ENCODE measurements at places on chromosomes 3 and 15. TPM values are rescaled to one million over a fixed set of nuclear protein-coding genes. Genes with fewer than 3 reads are reported as not detected.

COL7A1 gene
- 26.5 TPM for total RNA-seq

GOLGA6A gene
- not detected for total RNA-seq

- peak; percentile 24 for DNase-seq
These were observed 77.5 kb downstream of the CHRD start for GRCh38 chr3:184457329-184457728.

DNAJC13 gene
- 39.9 TPM for total RNA-seq

PPP2R3A gene
- total RNA-seq, result 82.8 TPM

GRCh38 chr3:111311126-111311525, 230.9 kb upstream of the CD96 start:
- no peak for DNase-seq

PLEKHO2 gene
- total RNA-seq, result 10.4 TPM

DNA sequence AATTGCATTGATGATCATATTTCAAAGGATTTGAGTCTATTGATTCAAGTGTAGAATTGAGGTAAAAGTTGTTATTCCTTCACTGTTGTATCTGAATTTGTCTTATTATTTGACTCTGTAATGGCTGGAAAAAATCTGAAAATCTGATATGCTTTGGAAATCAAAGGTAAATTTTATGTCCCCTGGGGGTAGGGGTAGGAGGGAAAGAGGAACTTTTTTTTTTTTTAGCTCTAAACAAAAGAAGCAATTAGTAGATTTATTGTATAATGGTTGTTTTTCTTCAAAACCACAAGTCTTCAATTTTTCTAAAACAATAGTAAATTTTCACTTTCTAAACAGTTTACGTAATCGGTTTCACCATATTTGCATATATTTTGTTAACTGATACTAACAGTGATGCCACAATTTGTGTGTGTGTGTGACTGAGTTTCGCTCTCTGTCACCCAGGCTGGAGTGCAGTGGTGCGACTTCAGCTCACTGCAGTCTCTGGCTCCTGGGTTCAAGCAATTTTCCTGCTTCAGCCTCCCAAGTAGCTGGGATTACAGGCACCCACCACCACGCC, 91.7 kb upstream of the GOLGA6L4 start:
- DNase-seq, result no peak

DNA sequence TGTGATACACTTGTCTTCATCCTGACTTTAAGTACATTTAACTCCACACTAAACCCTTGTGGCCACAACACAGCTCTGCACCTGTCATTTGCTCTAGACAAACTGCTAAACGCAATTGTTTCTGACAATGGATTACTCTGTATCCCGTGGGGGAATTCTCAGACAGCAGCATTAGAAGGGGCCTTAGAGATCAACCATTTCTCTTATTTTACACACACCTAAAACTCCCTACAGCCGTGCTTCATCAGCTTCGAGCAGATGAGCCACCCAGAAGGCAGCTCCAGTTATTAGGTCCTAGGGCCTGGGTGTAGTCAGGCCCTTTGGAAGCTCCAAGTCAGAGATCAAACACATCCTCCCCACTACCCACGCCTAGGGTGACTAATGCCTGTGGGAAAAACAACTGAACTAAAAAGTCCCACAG, 1.3 kb upstream of the IL12A start:
- DNase-seq, result no peak

DNA sequence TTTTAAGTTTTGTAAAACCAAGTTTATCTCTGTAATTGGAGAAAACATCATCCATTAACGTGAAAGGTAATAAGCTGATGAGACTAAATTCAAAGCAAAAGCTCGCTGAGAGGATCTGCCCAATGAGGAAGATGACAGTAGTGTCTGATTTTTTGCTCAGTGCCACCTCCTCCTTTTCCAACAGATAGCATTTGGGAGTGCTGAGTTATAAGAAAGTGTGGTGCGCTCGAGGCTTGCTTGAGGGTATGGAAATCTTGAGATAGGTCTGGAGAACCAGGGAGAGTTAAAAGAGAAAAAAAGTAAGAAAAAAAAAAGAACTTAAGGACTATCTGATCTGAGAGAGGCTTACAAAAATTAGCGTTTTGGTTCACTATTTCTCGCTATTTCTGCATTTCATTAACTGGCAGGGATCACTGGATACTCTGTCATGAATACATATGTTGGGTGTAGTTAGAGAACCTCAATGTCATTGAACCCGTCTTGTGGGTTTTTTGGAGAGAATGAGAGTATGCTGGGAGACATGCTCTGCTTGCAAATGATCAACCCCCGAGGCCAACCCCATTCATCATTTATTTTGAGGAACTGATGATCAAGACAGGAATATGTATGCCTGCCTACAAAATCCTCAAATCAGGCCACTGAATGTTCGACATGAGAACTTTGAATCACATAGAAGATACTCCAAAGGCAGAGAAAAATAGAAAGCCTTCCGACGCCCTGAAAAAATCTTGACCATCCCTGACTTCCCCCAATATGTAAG, 973 bp upstream of the USP13 start:
- no peak for DNase-seq

CASR gene
- not detected for total RNA-seq

CKMT1B gene
- total RNA-seq, result not detected

- peak; percentile 78 for DNase-seq
These were observed 42.9 kb upstream of the AKAP13 start for GRCh38 chr15:85337425-85338074.

GRCh38 chr3:52046186-52046901, 10.0 kb downstream of the DUSP7 start:
- DNase-seq, result no peak

DNA sequence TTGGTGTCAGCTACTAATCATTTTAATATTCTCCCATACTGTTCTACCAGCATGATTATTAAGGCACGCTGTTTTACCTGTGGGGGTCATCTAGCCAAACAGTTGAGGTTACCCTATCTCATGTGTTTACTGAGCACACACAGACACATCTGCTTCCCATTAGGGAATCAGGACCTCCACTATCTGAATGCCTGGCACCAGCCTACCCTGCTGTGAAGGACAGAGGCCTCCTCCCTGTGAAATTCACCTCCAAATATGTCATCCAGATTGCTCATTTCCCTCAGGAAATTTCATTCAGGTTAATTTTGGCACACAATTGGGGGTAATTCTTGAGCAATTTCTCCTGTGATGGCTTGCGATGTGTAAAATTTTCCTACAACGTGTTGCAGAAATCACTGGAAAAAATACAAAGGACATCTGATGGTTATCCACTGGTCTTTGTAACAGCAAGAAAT, 155.6 kb upstream of the NR2E3 start:
- DNase-seq, result no peak

ADCY5 gene
- total RNA-seq, result 192 TPM

DNA sequence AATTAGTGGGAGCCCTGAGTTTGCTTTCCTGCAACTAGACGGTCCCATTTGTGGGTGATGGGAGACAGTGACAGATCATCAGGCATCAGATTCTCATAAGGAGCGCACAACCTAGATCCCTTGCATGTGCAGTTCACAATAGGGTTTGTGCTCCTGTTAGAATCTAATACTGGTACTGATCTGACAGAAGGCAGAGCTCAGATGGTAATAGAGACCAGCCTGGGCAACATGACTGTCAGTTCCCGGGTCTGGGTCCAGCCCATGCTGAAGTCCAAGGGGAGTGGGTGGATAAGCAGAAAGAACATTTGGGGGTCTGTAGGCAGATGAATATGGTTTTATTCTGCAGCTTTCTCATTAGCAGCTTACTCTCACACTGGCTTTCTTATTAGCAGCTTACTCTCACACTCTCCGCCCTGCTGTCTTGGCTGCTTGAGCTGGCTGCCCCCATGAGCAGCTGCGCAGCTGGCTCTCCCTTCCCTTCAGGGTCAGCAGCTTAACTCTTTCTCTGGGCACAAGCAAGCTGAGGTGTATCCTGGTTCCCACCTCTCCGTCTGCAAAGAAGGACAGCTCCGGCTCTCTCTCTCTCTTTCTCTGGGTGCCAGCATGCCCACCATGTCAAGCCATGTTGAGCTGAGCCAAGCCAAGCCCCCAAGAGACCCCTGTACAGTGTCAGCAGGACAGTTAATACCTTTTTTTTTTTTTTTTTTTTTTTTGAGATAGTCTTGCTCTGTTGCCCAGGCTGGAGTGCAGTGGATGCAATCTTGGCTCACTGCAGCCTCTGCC, 46.5 kb downstream of the KLHDC8B start:
- DNase-seq, result no peak

- DNase-seq, result no peak
These were observed 606 bp upstream of the CD96 start for GRCh38 chr3:111541391-111541790.

DNA sequence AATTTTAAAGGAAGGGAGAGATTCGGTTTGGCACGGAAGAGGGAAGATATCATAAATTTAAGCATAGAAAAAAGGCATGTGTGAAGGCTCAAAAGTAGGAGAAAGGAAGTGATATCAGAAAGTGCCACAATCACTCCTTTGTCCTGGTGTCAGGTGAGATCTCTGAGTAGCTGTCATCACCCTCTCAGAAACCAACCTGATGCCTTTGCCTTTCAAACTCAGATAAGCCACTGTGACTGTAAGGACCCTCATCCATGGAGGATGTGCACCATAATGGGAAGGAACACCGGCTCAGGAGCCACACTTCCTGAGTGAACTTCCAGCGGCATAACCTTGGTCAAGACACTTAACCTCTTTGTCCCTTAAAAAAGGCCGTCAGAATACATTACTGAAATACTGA, 318.7 kb upstream of the SEMA6D start:
- DNase-seq, result no peak

CYP1A1 gene
- total RNA-seq, result 0.30 TPM

DNA sequence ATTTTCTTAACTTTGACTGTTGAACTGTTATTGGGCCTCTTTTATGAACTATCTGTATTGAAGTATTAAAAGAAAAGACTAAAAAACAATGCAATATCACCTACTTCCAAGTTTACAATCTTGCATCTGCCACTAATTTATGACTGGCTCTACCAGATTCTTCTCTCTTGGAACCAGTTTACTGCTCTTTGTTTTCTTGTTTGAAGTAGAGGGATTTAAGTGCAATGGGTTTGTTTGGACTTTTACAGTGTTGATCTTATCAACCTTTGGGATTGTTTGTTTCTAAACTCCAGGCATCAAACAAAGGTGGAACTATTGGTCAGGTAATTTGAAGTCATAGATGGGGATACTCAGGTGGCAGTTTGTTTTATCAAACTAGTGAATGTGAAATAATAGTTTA, 43.0 kb upstream of the MEIS2 start:
- DNase-seq, result no peak

DNA sequence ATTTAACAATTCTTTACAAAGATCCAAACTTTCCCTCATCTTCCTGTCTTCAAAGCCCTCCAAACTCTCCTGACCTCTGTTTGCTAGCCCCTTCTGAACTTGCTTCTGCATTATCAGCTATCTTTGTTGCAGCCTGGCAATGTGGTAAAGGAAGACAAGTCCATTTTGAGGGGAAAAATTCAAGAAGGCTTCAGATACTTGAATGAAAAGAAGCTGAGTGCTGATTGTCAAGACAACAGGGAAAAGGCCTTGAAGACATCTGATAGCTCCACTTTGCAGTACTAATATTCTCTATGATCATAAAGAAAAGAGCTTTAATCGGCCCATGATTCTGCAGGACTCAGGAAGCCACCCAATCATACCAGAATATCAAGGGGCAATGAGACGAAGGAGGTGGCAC, 91.8 kb downstream of the LMLN start:
- DNase-seq, result no peak

GRCh38 chr3:56753206-56753820, 48.4 kb downstream of the ARHGEF3 start:
- no peak for DNase-seq

GRCh38 chr15:80379693-80380092, 24.5 kb upstream of the ARNT2 start:
- no peak for DNase-seq

DNA sequence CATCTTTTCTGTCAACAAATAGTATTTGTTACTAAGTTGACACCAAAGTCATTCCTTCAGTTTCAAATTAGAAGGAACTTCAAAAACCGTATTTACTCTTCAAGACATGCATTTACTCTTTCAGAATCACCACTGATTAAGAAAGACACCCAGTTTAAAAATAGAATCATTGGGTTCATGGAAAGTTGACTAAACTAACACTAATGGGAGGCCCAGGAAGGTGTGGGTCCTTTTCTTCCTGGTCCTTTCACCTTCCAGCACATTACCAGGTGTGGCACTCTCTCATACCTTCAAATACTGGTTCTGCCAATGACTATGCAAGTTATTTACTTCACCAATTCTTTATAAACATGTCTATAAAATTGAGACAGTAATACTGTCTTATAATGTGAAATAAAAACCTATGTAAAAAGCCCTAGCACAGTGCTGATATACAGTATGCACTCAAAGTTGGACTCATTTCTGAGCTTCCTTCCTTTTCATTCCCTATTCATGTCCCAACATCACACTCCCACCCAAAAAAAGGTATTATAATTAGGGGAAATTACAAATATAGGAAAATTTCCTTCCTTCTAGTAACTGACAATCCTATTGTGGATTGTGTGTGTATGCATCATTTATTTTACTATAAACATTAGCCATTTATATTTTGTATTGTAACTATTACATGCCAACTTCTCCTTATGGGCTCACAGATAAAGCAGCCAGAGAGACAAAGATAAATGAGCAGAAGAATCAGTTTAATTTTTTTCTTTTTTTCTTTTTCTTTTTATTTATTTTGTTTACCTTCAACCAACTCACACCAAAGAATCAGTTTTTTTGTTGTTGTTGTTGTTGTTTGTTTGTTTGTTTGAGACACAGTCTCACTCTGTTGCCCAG, 48.9 kb downstream of the LRRFIP2 start:
- no peak for DNase-seq

DNA sequence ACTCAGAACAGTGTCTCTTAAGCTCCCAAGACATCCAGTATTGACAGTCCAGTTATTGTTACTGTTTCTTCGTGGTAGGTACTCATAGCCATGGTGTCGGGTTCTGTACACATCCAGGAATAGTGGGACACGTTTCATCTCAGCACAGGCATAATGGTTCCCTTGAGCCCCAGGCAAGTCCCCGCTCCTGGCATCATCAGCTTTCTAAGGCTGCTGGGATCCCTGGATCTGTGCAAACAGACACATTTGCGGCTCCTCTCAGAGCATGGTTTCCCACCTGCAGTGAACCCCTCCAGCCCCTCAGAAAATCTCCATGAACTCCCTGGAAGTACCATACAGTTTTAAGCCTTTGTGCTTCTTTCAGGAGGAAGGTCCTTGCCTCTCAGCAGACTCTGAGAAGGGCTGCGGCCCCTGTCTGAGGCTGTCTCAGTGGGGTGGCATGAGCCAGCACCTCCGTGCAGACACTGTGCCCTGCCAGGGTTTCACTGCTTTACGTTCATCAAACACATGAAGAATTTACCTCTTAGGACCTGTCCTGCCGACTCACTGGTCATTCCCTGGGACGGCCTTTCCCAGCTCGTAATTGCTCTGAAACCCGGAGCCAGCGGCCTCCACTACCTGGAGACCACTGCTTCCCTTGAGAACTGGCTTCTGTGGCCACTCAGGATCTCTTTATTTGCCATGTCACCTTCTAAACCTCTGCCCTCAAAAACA, 124.9 kb downstream of the LRRK1 start:
- peak; percentile 10 for DNase-seq

DNA sequence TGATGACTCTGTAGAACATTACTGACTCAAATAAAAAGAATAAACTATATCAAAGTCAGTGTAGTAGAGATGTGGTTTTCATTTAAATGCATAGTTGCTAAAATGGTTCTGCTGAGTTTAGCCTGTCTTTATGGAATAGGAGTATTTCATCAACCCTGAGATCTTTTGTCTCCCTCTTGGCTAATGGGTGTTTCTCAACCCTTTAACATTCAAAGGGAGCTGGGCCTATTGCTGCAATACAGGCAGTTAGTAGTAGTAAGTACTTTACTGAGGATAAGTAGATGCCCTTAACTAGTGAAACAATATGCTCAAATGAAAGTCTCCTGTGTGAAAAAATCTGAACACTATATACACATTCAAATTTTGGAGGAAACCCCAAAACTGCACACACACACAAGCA, 184.7 kb upstream of the TTC14 start:
- DNase-seq, result no peak

GRCh38 chr15:43625106-43625505, 6.5 kb upstream of the STRC start:
- no peak for DNase-seq

All from cardiac septum (tissue), 1 donor.